ENCODE measurements at places on chromosomes 3 and 15.
A peak's percentile ranks its signal among the peaks of the same experiment; 100 is the strongest.

GRCh38 chr3:117346901-117347300 is 637.3 kb downstream of the TUSC7 start:
- no peak for DNase-seq

DNA sequence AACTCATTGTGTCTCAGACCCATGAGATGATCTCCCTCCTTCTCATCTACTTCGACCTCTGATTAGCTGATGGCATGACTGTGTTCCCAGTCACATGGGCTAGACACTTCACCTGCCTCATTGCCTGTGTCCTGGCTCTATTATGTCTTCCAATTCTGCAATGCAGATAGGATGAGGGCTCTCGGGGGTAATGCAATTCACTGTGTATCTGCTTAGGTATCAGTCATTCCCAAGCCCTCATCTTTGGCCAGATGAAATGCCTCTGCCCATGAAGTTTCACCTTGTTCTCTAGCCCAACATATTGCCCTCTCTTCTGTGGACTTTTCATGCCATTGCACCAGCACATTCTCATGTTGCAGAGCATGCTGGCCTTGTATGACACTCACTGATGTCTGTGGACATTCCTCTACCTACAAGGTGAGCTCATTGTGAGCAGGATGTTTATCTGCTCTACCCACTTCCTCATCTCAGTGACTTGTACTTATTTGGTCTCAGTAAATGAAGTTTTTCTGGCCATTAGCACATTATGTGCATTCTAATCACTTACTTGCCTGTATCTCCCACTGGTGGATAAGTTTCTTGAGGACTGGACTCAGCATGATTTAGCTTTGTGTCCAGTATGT is 32.3 kb downstream of the MOBP start:
- DNase-seq = no peak

DNA sequence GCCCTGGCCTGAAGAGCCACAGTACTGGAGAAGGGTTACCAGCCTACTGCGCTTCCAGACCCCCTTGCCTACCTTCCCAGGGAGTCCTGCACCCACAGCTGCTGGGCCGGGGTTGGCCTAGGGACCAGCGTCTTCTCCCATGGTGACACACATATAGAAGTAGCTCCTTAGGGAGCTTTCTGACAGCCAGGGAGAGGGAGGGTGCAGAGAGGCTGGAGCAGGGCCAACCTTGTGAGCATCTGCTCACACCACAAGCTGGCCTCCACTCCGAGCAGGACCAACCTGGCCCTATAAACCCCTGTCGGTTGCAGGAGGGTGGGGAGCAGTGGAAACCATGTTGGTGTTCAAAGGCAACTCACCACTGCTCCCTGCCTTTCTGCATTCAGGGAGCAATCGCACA is 35.2 kb downstream of the SRPRB start:
- no peak for DNase-seq

DNA sequence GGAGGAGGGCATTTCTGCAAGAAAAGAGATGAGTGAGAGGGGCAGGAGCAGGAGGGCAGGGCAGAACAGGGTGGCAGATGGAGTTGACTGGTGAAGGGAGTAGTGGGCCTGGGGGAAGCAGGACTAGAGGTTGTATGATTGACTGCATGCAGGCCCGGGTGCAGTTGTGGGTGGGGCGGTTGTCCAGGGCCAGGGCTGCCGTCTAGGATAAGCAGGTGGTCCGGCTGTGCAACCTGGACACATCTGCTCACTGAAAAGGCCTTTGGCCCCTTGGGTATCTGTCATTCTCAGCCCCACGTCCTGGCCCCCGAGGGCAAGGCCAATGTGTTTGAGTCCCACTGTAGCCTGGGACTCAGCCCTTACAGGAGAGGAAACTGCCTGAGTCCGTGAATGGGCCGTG is 25.4 kb downstream of the ALS2CL start:
- DNase-seq = no peak

GRCh38 chr3:113697500-113698090 is 1.2 kb upstream of the USF3 start:
- DNase-seq = no peak

- DNase-seq = no peak
Measured at GRCh38 chr15:78035861-78036476, 41.5 kb downstream of the TBC1D2B start.

GRCh38 chr3:97815149-97815917 is 6.5 kb upstream of the CRYBG3 start:
- no peak for DNase-seq

GRCh38 chr3:28556195-28556594 is 207.6 kb upstream of the AZI2 start:
- no peak for DNase-seq

DNA sequence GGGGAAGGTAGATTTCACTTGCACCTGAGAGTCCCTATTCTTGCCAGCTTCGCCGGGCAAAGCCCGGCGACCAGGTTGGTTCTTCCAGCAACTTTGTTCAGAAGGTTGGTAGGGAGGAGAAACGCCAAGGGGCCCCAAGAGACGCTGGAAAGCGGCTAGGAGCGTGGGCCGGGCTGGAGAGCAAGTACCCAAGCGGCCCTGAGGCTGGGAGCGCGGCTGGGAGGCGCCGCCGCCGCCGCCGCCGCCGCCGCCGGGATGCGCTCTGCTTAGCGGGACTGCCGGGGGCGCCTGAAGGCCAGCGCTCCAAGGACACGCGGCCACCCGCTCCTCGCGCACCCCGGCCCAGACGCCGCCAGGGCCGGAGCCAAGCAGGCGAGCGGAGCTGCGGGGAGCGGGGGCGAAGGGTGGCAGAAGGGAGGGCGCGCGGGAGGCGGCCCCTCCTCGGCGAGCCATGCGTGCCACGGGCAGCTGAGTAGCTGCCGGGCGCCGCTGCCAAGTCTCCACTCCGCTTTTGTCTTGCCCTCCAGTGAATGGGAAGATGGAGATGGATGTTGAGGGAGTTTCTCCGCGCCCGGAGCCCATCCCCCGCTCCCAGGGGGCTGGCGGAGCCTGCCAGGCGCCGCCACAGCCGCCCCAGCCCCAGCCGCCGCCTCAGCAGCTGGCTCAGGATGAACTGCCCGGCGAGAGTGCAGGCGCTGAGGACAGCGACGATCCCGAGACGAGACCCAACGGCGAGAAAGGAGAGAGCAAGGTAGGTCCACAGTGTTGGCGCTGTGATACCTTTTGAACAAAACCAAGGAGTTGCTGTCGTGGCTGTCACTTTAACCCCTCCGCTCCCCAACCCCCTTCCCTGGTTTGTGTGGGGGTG is 227.4 kb upstream of the AZI2 start:
- no peak for DNase-seq

DNA sequence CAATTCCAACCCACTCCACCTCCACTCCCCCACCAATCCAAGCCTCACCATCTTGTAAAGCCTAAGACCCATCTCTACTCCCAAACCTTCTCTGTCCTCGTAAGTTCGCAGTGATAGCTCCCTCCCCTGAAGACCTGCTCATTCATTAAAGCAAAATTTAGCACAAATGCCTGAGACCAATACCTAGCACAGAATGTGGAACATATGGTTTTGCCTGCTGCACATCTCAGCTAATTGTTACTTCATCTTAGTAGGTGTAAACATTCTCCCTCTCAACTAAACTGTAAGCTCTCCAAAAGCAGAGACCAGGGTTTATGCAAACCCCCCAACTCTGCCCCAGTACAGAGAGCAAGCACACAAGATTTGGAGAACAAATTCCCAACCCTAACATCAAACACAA is 20.5 kb downstream of the DCLK3 start:
- DNase-seq = no peak

DNA sequence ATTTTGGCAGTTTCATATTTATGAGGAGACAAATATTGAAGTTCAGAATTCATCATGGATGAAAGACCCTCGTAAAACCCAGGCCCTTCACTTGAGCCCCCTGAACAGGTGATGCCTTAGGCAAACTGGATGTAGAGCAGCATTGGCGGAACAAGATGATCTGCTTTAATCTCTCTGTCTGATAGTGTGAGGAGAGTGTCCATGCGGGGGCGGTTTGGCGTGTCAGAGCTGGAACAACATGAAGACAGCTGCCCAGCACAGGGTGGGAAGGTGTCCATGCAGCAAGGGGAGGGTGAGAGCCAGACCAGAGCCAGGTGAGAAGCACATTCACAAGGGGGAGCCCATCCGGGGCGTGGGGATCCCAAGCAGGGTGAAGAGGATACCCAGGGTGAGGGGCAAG is 31.8 kb upstream of the ANP32A start:
- DNase-seq = no peak

GRCh38 chr3:122255757-122256439 is 69.2 kb upstream of the CSTA start:
- DNase-seq = peak; percentile 2

- DNase-seq = no peak
Measured at GRCh38 chr3:156732261-156732660, 57.9 kb downstream of the TIPARP start.

DNA sequence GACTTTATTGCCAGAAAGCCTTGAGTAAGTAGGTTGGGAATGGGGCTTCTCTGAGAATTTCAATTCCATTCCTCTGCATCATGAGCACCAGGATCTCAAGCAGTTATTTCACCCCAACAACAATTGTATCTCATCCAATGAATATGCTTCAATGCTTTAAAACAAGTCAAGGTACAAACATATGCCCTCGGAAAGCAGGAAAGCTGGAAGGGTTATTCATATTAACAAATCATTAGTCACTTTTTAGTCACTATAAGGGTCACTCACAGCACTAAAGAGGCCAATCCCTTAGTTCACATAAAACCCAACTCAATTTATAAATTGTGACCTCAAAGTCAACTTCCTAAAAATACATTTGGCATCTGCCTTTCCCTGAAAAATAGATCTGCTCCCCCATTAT is 16.2 kb downstream of the MB21D2 start:
- no peak for DNase-seq

- no peak for DNase-seq
Measured at GRCh38 chr15:69623392-69624154, 171.0 kb downstream of the RPLP1 start.

DNA sequence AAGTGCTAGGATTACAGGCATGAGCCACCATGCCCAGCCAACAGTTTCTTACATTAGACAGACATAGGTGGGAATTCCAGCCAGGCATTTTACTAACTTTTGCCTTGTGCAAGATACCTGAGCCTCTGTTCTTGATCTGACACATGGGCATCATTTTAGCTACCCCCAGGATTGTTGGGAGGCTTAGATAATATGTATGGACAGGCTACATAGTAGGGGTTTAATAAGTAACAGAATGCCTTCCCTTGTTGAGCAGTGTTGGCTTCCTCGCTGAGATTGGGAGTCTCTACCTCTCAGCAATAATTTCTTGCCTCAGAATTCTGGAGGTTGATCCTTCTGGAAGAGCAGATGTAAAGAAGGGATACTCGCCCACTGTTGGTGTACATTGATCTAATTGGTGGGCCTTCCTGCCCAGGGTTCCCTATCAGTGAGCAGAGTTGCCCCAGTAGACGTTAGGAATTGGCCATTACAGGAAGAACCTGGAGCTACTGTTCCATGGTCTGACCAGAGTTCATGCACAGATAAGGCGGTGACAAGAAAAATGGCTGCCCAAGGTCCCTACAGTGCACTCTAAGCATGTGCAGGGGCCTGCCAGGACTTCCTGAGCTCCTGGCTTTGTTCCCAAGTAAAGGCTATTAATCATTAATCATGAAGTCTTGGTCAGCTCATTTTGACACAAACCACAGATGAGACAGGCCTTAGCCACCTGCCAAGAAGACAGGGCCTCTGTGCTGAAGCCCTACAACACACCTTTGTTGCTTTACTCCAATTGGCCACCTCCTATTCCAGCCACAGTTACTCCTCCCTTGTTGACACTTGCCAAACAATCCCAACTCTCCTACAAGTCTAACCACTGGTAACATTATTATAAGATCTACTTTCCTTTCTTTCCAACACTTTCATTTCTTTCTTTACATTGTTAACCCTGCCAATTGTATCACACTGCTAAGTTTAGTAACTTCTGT is 5.0 kb upstream of the IL17RE start:
- no peak for DNase-seq

DNA sequence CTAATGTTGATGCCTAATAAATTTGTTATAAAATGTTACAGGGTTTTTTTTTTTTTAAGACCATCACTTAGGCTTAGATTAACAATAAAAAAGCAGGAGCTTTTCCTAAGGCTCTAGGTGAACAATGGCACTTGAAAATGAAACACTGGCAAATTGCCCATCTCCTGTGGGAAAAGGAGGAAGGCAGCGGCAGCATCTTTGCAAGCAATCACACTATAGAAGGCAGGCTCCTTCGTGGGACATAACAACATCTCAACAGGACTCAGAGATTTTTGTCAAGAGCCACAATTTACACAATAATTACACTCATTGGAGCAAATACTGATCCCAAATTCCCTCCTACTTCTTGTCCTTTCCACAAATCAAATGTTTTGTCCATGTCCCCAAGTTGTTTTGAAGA is 646.7 kb downstream of the ROBO2 start:
- DNase-seq = peak; percentile 12

DNA sequence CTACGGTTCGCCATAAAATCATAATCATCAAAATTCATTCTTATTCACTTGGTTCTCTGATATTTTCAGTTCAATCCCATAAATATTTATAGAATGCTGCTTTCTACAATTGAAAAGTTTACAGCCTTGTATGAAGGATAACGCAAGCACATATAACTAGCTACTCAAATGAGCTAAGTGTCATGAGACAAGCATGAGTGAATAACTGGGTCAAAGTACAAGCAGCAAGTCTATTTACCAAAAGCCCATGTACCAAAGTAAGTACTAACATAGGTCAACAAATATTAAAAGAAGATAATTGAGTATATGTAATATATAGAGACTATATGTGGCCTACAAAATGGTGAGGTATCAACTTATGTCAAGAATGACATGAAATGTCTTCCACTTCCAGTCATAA is 596.6 kb downstream of the GBE1 start:
- DNase-seq = no peak

GRCh38 chr15:41506796-41507341 is 6.8 kb downstream of the LTK start:
- no peak for DNase-seq

GRCh38 chr15:95405447-95405846 is 925.1 kb upstream of the NR2F2 start:
- no peak for DNase-seq

GRCh38 chr3:156382458-156383346 is 172.2 kb downstream of the SSR3 start:
- no peak for DNase-seq

DNA sequence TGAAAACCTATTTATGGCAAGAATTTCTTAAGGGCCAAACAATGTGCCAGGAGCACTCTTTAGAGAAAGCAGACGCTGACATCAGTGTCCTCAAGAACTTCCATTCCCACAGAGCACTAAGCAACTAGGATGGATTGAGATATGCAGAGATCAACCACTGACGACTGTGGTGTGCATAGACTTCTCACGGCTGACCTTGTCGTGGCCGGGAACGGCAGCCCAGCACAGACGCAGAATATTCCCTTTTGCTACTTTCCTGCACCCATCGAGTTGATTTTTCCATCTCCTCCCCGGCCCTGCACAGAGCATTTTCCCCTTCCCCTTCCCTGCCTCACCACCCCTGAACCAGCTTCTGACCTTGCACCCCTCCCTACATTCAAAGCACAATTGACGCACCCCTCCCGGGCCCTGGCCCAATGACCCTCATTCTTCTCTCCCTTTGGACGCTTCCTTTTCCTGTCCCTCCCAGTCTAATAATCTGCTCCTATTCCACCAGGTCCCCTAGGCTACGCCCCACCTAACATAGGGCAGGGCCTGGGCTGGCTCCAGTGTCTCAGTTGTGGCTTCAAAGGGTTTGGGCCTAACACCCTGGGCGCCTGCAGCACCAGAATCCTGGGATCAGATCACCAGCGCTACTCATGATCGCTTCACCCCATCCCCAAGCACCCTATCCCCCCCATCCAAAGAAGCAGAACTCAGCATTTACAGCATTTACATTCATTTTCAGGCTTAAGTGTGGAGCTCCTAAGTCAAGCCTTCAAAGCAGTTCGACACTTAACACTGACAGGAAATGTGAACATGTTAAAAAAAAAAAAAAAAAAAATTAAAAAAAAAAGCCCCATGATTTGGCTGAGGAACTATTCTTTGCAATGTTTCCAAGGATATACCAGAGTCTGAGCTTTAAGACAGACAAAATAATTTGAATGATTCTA is 151.2 kb downstream of the FOXP1 start:
- DNase-seq = no peak
